ENCODE measurements at places on chromosomes 1 and 21.

DNA sequence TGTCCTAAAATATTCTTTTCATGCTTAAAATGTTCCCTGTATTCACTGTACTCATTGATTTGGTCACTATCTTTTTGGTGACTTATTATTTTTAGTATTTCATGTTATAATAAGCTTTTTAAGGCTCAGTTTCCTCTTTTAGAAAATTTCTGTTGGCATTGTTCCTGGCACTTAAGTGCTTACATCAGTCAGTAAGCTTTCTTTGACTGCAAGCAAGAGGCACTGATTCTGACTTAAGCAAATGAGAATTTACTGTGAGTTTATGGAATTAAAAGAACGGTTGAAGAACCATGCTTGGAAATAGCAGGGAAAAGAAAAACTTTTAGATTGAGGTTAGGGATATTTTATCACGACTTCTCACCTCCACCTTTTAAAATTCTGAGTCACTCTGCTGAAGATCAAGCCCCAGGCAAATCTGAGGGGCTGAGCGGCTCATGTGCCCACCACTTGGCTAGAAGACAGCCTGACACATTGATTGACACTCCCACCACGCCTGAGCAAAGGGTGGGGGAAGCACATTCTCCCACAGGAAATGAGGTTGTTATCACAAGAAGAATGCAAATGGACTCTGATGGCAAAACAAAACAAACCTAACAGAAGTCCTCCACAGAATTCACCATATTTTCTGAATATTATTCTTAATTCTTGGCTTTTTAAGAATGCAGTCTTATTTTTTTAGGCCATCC lies 102.8 kb downstream of the KCTD3 start:
- no peak for DNase-seq

DNA sequence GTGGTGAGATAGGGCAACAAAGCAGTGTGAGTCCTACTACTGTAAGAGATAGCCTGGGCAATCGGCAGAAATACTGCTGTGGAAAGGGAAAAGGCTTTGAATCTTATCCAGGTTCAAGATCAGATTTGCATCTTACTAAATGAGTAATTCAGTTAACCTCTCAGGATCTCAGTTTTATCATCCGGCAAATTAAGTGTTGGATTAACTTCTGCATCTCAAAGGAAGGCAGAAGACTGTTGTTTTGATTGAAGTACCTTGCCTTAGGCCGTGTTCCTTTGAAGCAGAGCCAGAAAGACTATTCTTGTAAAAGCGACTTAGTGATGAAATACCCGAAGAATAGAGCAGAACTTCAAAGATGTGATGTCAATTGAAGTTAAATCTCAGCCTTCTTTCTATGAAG lies 612.9 kb upstream of the USP24 start:
- no peak for DNase-seq

GRCh38 chr21:45788637-45789506 lies 145.3 kb downstream of the PCBP3 start:
- DNase-seq, result no peak

DNA sequence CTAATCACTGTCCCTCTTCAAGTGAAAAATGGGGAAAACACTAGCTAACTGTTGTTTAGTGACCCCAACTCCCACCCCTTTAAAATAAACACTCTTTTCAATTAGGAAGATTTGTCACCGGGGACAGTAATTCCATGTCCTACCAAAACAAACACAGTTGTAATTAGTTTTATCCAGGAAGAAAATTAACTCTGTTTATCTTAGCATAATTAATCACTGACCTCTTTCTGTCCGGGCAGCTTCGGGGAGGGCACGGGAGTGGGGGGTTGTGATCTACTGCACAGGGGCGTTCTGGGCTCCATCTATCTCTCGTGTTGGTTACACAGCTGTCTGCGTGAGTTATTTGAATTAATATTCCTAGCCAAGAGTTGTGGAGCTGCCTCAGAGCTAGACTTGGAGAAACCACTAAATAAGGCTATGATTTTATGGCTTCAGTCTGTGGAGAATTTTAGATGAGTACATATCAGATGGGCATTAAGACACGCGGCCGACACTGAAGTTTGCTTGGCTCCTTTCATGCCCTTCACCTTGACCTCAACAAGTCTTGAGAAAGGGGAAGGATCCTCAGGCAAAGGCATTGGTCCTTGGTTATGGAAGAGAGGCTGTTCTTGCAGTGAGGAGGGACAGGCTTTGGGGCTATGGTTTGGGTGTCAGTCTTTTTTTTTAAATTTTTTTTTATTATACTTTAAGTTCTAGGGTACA lies 102.0 kb upstream of the TRABD2B start:
- no peak for DNase-seq

DNA sequence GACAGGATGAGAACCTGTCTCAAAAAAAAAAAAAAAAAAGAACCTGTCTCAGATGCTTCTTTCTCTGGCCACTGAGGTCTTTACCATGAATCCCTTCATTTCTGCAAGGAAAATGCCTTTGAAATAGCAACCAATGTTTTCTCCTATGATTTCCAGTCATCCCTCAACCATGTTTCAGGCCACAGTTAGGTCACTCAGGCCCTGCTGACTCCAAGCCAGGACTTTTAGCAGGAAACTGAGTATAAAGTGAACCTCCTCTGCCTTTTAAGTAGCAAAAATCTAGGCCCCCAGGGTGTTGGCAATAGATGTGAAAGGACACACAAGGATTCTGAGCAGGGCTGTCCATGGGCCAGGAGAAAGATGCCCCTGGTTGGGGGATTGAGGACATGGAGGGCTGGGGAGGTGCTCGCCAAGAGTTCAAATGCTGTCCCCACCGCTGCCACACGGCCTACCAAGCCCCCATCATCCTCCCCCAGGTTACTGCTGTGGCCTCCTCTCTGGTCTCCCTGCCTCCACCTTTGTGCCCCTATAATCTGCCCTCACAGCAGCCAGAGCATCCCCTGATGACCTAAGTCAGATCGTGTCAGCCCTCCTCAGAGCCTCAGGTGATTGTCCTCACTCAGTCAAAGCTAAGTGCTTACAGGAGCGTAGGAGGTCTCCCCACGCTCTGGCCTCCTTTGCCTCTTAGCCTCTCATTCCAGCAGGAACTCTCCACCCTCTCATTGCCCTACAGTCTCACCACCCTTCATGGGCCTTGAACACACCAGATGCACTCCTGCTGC lies 54.6 kb downstream of the MATN1 start:
- DNase-seq, result no peak

DNA sequence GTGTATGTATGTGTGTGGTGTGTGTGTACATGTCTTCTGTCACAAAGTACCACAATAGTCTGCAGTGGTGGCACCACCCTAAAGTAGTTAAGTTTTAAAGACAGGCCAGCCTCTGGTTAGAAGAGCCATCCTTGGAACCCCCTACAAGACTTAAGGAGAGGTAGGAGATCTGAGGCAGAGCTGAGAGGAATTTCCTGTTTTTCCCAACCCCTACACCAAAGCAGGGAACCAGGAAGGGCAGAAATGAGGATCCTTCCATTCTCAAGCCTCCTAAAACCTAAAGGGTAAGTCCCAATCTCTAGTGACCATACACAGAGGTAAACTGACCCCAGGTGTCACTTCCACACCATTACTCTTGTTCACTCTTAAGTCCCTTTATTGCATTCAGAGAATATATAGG lies 11.1 kb downstream of the PEA15 start:
- no peak for DNase-seq

- no peak for DNase-seq
These were observed 72.6 kb upstream of the TRABD2B start for GRCh38 chr1:48069662-48070395.

DNA sequence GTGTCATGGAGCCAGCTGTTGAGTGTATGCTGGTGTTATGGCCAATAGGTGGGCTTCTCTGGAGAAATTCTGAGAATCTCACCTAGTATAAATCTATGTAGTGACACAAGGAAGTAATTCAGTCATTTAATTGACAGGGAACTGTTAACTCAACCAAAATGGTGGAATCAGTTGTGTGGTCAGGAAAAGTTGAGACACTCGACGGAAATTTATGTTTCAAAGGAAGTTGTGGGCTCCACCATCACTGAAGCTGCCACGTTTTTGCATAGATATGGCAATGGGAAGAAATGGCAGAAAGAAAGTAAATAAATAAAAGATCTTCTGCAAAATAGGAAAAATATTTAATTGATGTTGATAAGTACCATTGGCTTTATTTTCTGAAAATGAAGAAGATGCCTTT lies 84.5 kb downstream of the ATP6V1G3 start:
- no peak for DNase-seq

DNA sequence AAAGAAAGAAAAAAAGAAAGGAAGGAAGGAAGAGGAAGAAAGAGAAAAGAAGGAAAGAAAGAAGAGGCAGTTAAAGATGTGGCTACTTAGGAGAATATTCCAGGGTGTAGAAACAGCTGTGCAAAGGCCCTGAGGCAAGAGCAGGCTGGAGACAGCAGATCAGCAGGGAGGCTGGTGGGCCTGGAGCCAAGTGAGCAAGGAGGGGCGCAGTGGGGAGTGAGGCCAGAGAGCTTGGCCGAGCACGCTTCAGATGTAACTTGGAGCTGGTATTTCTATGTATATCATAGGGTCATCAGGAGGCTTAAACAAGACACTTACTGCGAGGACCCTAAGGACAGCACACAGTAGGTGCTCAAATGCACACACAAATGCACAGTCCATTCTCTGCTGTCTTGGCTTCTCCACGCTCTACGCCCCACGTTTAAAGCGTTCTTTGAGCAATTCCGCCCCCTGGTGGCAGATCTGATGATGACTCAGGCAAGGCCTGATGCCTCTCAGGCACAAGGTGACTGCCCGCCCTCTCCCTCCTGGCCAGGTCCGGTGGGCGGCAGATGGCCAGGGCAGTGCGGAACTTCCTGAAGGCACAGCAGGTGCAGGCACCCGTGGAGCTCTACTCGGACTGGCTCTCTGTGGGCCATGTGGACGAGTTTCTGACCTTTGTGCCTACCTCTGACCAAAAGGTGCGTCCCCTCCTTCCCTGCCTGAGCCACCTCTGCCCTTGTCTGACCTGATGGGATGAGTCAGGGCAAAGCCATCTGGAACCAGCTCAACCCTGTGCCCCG lies 11.9 kb upstream of the PADI3 start:
- DNase-seq, result peak; percentile 45

DNA sequence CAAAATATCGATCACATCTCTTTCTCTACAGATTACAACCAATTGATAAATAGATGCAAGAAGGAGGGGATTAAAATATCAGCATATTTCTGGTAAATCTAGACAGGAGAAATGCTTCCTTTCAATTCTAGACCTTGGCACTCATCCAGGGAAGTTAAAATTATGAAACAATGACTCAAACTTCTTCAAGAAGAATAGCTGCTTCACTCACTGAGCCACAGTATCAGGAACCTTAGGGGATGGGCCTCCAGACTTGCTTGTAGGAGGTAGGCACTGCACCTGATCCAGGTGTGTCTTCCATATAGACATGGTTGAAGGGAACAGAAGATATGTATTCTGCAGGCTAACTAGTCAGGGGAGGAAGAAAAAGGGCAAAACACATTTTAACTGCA lies 9.8 kb downstream of the SLAMF7 start:
- DNase-seq, result no peak

DNA sequence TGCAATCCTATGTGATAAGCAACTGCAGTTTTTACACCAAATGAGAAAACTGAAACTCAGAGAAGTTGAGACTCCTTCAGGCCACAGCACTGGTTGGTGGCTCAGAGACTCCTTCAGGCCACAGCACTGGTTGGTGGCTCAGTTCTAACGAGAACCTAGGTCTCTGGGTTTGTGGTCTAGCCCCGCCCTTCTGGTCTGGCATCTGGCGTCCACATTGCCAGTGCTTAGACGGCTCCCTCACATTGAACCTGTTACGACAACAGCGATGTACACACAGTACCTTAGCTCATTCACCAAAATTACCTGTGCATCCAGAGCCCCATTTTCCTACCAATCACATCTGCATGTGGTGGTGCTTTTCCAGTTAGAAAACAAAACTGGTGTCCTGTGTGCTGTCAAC lies 66.1 kb downstream of the NID1 start:
- no peak for DNase-seq

GRCh38 chr21:44515359-44516165 lies 24.4 kb downstream of the KRTAP10-1 start:
- no peak for DNase-seq

- no peak for DNase-seq
These were observed 155.9 kb upstream of the NEGR1 start for GRCh38 chr1:72438270-72438669.

DNA sequence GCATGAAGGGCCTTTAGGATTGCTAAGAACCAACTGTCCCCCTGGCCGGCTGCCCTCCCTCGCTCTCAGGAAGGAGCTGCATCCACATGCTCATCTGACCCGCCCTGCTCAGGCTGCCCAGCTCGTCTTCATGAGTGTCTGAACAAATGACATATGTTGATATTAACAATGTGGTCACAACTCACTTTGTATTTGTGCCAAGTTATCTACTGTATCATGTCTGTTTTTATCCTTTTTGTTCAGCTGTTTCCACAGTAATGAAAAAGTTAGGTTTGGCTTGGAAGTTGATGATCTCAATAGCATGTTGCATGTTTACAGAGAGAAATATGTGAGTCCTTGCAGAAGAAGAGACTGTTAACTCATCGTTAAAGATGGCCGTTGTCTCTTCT lies 75.1 kb downstream of the PHTF1 start:
- DNase-seq, result no peak

DNA sequence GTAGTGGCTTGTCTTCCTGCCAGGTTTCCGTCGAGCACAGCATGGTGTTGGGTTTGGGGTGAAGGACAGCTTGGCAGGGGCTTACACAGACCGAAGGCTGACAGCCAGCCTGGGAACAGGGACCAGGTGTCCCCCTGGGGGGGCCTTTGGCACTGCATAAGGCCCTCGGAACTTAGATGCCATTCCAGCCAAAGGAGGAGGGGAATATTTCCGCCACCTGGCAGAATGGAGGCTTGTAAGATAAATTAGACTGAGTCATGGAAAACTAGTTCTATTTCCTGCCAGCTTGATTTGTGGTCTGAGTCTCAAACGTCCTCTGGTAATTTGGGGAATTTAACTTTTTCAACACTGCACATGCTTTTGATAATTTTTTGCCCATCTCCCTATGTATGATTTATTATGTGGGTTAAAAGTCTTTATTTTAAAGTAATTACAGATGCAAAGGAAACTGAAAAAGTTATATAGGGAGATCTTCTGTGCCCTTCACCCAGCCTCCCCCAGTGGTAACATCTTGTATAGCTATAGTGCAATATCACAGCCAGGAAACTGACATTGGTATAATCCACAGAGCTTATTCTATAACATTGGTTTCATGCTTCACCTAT lies 11.5 kb upstream of the TMEM51 start:
- DNase-seq, result peak; percentile 55

Measured in DMS 273 treated with DMSO at 0.1 percent for 48 hours (cell line).